ENCODE measurements at places on chromosomes 6 and 20.

- no peak for DNase-seq
Observed at GRCh38 chr6:42007286-42008137, 42.8 kb upstream of the TAF8 start.

DNA sequence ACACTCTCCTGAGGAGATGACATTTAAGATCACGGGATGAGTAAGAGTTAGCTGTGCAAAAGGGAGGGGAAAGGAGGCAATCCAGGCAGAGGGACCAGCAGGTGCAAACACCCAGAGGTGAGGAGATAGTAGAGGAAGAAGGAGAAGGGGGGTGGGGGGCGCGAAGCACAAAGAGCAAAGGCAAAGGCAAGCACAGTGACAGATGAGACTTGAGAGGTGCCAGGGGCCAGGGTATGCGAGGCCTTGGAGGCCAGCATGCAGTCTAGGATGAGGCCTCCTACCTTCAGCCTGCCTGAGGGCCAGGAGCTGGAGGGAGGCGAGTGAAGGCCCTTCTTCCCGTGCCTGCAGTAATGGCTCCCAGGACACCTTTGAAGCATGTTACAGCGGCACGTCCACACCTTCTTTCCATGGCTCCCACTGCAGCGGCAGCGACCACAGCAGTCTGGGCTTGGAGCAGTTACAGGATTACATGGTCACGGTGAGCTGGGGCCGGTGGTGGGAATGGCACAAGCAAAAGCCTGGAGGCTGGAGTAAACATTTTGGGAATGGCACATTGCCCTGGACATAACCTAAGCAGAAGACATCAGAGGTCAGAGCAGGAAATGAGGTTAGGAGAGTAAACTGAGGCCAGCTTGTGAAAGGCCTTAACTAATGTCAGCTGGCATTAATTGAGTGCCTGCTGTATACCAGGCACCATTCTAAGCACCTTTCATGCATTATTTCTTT, 18.6 kb downstream of the CCM2L start:
- DNase-seq = no peak

DNA sequence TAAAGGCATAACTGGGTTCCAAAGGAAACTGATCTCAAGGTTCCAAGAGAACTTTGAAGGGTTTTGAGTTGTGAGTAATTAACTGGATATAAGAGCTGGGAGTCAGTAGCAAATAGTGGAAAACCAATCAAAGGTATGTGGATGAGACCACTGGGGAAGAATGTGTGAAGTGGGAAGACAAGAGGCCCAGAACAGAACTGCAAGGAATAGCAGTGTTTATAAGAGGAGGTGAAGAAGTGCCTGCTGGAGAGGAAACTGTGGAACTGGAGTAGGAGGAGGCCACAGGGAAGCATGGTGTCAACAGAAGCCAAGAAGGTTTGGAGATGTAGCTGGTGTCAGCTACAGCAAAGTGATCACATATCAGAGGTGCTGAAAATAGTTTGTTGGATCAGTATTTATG, 18.7 kb upstream of the HDAC2 start:
- no peak for DNase-seq

DNA sequence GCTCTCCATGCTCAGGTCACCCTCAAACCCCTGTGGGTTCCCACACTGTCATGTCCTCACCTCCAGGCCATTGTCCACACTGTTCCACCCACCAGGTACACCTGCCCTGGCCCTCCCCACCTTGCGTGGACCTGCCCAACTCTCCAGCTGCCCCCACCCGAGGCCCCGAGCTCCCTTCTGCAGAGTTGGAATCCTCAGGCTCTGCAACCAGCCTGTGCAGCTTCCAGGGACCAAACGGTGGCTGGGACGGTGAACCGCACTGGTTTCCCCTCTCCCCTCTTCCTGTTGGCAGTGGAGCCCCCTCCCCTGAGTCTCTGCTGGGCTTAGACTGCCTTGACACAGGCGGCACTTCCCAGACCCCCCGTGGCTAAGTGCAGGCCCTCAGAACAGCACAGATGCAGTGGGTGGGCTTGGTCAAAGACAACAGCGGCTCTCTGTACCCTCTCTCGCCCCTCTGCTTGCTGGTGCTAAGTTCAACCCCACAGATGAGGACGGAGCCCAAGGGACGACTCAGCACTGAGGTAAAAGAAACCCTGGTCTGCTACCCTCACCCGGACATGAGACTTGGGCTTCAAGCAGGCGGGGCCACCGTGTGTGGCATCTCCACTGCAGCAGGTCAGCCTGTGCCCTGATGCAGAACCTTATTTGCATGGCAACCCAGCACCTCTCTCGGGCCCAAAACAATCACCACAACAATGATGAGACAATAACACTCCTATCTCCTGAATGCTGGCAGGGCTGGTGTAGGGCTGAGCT, 11.0 kb downstream of the ZBP1 start:
- no peak for DNase-seq

DNA sequence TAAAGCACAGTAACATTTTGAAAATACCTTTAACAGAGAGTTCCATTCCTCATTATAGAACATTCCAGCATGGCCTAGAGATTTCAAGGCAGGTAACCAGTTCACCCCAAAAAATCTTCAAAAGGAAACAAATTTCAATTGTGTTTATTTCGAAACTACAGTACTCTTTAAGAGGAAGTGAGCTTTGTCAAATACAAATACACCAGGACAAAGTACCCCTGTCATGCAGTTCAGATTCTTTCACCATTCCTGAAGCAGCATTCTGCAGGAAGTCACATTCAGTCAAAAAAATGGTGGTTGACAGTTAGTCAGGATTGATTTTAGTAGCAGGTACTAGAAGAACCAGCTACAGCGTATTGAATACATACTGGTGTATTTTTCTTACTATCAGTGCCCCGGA, 89.6 kb upstream of the RIN2 start:
- no peak for DNase-seq

DNA sequence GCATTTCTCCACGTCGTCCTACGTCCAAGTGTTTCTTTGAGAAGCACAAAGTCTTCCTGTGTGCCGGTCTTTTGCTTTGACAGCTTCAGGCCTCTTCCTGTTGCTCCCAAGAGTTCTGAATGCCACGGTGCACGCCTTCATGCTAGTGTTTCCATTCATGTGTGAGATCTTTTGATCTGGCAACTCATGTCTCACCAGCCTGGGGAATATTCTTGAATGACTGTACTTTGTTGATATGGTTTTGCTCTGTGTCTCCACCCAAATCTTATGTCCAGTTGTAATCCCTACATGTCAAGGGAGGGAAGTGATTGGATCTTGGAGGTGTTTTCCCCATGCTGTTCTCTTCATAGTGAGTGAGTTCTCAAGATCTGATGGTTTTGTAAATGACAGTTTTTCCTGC, 129.6 kb upstream of the THBS2 start:
- no peak for DNase-seq

All from activated CD8-positive, alpha-beta memory T cell treated with anti-CD3 and anti-CD28 coated beads for 1 hour (primary cell).